ENCODE measurements at places on chromosomes 16 and 17. TPM values are rescaled to one million over a fixed set of nuclear protein-coding genes. Genes with fewer than 3 reads are reported as not detected.

The ITGAL gene
- 2.9 TPM for total RNA-seq

The TERB1 gene
- total RNA-seq, result 0.12 TPM

DNA sequence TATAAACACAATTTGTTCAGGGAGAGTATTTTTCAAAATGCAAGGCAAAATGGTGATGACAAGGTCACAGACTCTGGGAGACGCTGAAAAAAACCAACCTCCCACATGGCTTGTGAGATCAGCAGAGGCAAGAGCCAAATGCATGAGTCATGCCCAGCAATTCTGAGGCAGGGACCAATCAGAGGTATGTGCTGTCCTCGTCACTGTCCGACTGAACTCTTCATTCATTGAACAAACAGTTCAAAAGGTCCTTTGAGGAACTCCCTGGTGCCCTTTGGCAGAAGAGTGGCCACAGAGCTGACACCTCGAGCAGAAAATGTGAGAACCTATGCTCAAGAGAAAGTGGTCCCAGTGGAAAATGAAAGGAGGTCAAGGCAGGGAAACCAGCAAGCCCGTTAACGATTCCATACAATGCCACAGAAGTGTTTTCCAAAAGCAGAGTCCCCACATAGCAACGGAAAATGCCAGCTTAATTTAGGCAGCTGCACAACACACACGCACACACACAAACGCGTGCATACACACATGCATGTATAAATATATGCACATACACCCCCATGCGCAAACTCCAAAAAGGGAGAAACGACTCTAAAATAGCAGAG lies 50.9 kb downstream of the CDH11 start:
- no peak overlapping the region for H3K4me3 ChIP-seq
- peak; percentile 81 for DNase-seq
- H3K27ac ChIP-seq, result peak overlapping the region; percentile 60
- H3K27me3 ChIP-seq, result no peaks in the 10 kb centered on the region
- peaks cover 44% of the 10 kb centered on the region for H3K4me1 ChIP-seq

DNA sequence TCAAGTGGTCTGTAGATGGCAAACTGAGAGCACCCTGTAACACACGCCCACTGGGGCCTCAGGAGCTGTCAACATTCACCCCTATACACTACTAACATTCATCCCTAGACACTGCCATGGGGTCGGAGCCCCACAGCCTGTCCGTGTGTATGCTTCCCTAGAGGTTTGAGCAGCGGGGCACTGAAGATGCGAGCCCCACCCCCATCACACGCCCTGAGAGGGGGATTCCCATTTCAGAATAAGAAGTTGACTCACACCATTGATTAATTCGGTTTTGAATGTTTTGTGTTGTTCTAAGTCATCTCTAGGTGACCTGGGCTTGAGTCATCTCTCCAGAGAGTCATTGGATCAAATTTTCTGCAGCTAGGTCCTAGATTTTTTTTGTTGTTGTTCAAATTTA lies 37.3 kb upstream of the MMD start:
- no peaks in the 10 kb centered on the region for H3K36me3 ChIP-seq
- no peak overlapping the region for H3K27ac ChIP-seq
- DNase-seq, result no peak
- no peaks in the 10 kb centered on the region for H3K4me1 ChIP-seq

GRCh38 chr17:40949418-40949817 lies 12.0 kb upstream of the KRT23 start:
- H3K36me3 ChIP-seq, result no peaks in the 10 kb centered on the region
- H3K4me1 ChIP-seq, result no peaks in the 10 kb centered on the region
- H3K27ac ChIP-seq, result no peak overlapping the region

DNA sequence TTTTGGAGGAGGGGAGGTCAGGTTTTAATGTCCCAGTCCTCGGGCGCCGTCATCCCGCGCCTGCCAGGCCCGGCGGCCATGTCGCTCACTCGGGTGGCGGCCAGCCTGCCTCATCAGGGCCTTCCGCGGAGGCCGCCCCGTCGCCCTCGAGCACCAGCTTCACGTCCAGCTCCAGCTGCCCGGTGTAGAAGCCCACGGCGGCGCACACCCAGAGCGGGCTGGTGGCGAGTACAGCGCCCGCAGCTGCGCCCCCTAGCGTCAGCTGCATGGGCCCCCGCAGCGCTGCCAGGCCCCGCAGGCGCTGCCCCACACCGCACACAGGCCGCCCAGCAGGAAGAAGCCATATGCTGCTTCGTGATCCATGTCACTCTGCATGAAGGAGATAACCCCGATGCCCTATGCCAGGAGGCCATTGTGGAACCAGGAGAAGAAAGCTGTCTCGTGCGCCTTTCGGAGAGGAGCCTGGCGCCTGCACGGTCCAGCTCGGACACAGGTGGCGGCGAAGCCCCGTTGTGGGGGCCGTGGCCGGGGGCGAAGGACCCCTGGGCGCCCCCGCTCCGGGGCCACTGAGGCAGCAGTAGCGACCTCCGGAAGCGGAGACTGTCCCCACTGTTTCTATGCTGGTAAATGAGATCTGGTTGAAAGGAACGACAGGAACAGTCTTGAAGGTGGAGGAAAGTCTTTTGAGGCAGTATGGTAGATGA lies 9.6 kb downstream of the AP2B1 start:
- peaks cover 83% of the 10 kb centered on the region for H3K36me3 ChIP-seq
- peaks cover 3% of the 10 kb centered on the region for H3K4me1 ChIP-seq

DNA sequence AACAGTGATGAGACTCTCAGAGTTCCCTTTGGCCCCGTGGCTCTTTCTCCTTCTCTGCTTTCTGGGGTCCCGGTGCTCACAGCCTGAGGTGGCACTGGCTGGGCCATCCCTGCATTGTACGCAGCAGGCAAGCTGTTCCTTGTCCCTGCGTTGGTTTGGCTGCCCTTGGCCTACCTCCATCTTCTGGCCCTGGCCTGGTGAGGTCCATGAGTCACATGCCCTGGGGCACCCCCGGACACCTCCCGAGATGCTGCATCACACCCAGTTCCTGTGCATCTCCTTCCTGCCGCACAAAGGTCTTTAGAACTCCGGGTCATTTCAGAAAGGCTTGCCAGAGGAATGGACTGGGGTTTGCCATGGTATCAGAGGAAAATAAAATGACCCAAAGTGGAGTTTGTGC lies 9.5 kb downstream of the SULT1A2 start:
- DNase-seq, result no peak
- H3K4me3 ChIP-seq, result no peak overlapping the region
- H3K27me3 ChIP-seq, result no peaks in the 10 kb centered on the region
- no peaks in the 10 kb centered on the region for H3K4me1 ChIP-seq
- peaks cover 97% of the 10 kb centered on the region for H3K36me3 ChIP-seq

GRCh38 chr16:21600031-21600773 lies 825 bp downstream of the METTL9 start:
- no peaks in the 10 kb centered on the region for H3K36me3 ChIP-seq
- no peaks in the 10 kb centered on the region for H3K27me3 ChIP-seq
- H3K4me3 ChIP-seq, result peak overlapping the region; percentile 91
- no peak for DNase-seq

GRCh38 chr17:64156670-64157069 lies 26.7 kb upstream of the ERN1 start:
- DNase-seq, result peak; percentile 34
- H3K4me1 ChIP-seq, result peaks cover 64% of the 10 kb centered on the region
- H3K27me3 ChIP-seq, result no peaks in the 10 kb centered on the region
- peaks cover 7% of the 10 kb centered on the region for H3K36me3 ChIP-seq
- H3K27ac ChIP-seq, result peak overlapping the region; percentile 96
- H3K4me3 ChIP-seq, result no peak overlapping the region

- H3K27ac ChIP-seq, result no peak overlapping the region
- peak; percentile 21 for DNase-seq
- no peak overlapping the region for H3K4me3 ChIP-seq
- no peaks in the 10 kb centered on the region for H3K4me1 ChIP-seq
- H3K36me3 ChIP-seq, result no peaks in the 10 kb centered on the region
Measured at GRCh38 chr16:73956587-73957494, 339.8 kb upstream of the PSMD7 start.

DNA sequence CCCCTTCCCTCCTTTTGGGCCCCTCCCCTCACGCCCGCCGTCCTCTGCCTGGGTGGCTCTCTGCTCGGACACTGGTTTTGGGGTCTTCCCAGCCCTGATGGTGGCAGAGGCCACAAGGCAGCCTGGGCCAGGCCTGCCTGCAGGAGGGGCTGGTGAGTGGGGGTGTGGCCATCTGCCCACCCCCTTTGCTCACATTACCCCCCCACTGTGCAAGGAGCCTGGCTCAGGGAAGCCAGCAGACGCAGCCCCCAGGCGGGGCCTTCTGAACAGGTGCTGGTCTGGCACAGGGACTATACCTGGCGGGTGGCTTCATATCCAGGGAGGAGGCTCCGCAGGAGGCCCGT lies 10.7 kb upstream of the ZFPM1 start:
- no peak overlapping the region for H3K4me3 ChIP-seq
- no peak overlapping the region for H3K27ac ChIP-seq
- H3K27me3 ChIP-seq, result peaks cover 9% of the 10 kb centered on the region
- no peak for DNase-seq
- peaks cover 7% of the 10 kb centered on the region for H3K4me1 ChIP-seq
- H3K36me3 ChIP-seq, result no peaks in the 10 kb centered on the region

DNA sequence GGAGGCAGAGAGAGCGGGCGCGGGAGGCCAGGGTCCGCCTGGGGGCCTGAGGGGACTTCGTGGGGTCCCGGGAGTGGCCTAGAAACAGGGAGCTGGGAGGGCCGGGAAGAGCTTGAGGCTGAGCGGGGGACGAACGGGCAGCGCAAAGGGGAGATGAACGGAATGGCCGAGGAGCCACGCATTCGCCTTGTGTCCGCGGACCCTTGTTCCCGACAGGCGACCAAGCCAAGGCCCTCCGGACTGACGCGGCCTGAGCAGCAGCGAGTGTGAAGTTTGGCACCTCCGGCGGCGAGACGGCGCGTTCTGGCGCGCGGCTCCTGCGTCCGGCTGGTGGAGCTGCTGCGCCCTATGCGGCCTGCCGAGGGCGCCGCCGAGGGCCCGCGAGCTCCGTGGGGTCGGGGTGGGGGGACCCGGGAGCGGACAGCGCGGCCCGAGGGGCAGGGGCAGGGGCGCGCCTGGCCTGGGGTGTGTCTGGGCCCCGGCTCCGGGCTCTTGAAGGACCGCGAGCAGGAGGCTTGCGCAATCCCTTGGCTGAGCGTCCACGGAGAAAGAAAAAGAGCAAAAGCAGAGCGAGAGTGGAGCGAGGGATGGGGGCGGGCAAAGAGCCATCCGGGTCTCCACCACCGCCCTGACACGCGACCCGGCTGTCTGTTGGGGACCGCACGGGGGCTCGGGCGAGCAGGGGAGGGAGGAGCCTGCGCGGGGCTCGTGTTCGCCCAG lies 1.2 kb upstream of the CBX4 start:
- peak overlapping the region; percentile 89 for H3K27ac ChIP-seq
- DNase-seq, result peak; percentile 52
- H3K27me3 ChIP-seq, result peaks cover 37% of the 10 kb centered on the region
- H3K36me3 ChIP-seq, result peaks cover 1% of the 10 kb centered on the region
